ENCODE measurements at places on chromosomes 12 and 14.
A peak's percentile ranks its signal among the peaks of the same experiment; 100 is the strongest.

DNA sequence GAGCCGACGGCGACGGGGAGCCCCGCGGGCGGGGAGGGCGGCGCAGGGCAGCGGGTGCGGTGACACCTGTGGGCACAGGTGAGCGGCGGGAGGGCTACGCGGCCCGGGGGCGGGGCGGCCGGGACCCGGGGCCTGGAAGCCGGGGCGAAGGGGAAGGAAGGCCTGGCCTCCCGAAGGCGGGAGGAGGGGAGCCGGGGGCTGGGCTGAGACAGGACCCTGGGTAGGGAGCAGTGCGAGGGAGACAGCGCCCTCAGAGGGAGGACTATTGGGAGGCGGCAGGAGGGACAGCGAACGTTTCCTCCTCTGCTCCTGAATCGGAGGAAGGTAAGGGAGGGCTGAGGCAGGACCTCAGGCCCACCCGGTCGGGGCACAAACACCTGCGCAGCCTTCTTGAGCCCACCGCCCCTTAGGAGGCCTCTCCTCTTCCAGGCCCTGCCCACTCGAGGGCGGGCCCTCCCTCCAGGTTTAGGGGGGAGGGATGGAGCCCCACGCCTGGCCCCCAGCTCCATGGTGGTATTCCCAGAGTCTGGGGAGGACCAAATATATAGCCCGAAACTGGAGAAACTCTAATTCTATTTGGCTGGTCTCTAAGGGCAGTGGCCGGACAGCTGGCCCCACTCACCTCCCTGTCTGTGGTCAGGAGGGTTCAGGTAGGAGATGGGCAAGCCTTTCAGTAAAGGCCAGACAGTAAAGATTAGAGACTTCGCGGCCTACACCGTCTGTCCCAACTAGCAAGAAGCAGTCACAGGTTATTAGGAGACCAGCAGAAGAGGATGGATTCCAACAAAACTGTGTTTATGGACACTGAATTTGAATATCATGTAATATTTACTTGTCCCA lies 509 bp downstream of the PLEKHG6 start:
- DNase-seq = no peak

GRCh38 chr12:65407388-65408149 lies 129.1 kb downstream of the MSRB3 start:
- no peak for DNase-seq

DNA sequence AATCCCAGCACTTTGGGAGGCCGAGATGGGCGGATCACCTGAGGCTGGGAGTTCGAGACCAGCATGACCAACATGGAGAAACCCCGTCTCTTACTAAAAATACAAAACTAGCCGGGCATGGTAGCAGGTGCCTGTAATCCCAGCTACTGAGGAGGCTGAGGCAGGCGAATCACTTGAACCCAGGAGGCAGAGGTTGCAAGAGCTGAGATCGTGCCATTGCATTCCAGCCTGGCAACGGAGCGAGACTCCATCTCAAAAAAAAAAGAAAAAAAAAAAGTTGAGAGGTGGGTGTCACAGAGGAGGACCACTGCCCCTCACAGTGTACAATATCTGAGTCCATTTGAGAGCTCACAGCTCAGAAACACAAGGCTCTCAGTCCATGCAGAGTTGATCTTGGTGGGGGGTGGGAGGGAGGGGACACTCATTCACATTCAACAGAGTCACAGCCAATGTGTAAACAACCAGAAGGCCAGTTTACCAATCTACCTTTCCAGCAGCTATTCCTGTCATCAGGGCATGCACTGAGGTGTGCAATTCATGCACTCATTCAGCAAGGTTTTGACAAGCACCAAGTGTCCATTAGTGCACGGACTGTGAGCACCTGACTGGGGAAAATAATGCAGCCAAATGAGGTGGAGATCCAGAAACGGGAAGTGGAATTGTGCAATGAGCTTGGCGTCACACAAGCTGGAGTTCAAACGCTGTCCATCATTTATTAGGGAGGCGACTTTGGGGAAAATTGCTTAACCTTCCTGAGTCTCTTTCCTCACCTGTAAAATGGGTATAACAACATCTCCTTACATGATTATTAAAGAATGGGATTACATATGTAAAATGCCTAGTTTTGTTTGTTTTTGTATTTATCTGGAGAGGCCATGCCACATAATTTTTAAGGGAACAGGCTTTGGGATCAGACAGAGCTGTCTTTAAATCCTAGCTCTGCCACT lies 4.4 kb upstream of the EIF5 start:
- no peak for DNase-seq

DNA sequence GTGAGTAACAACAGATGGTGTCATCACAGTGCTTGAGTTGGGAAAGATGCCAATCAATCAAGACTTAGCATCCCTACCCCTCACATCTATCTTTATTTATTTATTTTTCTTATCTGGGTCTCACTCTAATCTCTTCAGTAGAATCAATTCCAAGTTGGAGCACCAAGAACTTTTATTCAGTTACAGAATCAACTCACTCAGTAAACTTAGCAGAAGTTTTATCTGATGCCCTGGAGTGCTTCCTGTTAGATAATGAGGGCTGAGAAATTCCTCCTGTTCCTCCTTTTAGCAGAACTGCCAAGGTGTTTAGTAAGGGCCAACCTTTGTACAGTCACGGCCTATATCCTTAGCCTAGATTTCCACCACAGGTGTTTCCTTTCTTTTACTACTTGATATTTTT lies 11.3 kb upstream of the SLC5A8 start:
- DNase-seq = no peak

- DNase-seq = no peak
Measured at GRCh38 chr12:64025174-64025958, 180.9 kb downstream of the SRGAP1 start.

GRCh38 chr12:27534765-27535161 lies 10.8 kb downstream of the PPFIBP1 start:
- no peak for DNase-seq

DNA sequence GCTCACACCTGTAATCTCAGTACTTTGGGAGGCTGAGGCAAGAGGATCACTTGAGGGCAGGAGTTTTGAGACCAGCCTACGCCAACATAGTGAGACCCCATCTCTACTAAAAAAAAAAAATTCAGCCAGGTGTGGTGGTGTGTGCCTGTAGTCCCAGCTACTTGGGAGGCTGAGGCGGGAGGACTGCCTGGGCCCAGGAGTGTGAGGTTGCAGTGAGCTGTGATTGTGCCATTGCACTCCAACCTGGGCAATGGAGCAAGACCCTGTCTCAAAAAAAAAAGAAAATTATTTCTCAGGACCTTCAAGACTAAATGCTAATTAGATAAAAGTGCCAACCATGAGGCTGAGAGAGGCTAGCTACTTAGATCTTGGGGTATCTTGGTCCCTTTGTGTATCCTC lies 23.5 kb downstream of the OTUB2 start:
- DNase-seq = no peak

- no peak for DNase-seq
Measured at GRCh38 chr12:70002097-70002911, 177.3 kb downstream of the MYRFL start.

DNA sequence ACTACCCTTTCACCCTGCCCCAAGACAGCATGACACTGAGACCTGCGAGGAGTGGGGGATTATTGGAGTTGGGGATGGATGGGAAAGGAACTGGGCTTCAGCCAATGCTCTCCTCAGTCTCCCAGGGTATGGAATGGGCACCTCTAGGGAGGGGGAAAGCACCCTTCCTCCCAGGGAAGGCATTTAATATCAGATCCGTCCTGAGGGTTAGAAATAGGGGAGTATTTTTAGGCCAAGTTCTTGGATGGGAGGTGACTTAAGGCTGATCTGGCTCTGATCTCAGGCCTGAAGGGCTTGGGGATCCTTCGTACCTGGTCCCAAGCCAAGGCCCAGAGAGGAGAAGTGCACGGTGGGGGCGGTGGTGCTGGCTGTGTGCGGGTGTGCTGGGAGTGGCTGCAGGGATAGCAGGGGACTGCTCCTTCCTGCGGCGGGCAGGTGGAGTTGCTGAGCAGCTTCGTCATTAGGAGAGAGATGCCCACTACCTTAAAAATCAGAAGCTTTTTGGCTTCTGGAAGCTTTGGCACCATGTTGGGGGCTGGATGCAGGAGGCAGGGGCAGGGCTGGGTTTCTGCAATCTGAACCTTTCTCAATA lies 7.0 kb upstream of the CEBPE start:
- DNase-seq = no peak

GRCh38 chr14:92959189-92959531 lies 36.2 kb downstream of the CHGA start:
- DNase-seq = no peak

DNA sequence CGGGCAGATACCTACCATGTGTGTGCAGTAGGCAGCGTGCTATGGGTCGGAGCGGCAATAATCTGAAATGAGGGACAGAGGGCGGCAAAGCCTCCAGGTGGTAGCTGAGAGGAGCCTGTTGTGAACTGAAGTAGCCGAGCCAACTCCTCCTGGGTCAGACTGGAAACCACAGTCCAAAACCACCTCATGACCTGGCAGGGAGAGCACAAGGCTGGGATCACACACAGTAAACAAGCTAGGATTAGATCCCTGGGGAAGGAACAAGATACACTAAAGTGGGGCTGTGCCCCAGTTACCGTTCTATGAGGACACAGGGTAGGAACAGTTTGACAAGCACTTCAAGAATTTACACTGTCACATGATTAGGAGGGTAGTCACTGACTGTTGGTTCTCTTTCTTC lies 49.0 kb downstream of the AREL1 start:
- DNase-seq = no peak

DNA sequence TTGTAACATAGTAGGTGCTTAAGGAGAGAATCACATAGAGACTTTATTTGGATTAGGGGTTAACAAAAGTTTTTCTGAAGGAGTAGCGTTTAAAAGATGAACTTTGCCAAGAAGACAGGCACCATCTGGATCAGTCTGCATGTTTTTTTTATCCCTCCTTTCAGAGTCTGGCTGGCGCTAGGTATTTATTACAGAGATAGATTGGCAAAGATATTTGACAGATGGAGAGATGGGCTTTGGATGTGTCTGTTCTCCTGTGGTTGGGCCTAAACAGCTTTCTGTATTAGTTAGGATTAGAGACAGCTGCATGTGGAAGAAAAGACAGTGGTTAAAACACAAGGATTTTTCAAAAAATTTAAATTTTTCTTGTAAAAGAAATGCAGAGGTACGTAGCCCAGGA lies 133.9 kb downstream of the C12orf75 start:
- no peak for DNase-seq

- DNase-seq = no peak
Measured at GRCh38 chr14:94974893-94975292, 182.4 kb downstream of the DICER1 start.

DNA sequence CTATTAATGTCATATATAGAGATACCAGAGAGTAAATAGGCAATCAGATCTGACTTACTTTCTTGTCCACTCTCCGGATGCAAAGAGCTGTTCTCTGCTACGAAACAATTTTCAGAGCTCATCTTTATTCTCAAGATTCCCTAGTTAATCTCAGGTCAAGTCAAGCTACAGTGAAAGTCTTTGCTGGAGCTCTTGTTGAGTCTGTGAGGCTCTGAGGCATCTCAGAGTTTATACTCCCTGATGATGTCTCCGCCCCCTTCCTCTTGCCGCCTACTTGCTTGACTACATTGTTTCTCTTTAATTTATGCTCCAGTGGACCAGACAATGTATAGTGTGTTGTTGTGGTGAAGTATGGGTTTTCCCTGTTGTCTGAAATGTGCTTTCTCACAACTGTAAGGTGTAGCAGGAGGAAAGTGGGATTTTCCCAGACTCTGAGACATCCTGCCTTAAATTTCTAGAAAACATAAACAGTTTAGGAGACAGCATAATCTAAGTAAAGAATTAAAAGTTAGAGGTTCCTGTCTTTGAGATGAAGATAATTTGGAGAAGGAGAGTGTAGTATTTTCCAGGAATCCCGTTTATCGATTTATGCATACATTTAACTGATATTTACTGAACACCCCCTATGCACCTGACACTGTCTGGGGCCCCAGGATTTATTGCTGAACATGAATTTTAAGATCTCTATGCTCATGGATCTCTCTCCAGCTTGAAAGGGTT lies at the start of gene CD69:
CD69 (minus strand) TSS at position 203 of the 720 bp plus-strand sequence; CDS start at position 122, 81 bp downstream.
- DNase-seq = peak; percentile 57

DNA sequence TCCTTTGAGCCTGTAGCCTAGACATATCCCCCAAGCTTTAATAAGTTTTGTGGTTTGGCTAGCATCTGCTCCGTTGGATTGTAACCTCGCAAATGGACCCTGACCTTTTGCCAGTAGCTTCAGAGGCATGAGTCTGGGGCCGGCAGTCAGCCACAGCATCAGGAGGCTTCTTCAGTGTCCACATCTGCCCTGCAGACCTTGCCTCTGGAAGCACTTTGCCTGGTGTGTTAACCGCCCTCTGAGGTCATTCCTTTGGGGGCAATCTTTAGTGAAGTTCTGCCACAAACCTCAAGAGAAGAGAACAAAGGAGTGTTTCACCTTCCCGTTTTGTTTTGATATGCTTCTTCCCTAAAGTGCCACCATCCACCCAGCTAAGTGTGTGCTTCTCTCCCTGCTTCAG lies 71.4 kb downstream of the GNS start:
- no peak for DNase-seq

GRCh38 chr12:98332642-98333041 lies 182.7 kb upstream of the TMPO start:
- no peak for DNase-seq

- DNase-seq = no peak
Measured at GRCh38 chr14:103746701-103747100, 31.1 kb downstream of the ZFYVE21 start.

DNA sequence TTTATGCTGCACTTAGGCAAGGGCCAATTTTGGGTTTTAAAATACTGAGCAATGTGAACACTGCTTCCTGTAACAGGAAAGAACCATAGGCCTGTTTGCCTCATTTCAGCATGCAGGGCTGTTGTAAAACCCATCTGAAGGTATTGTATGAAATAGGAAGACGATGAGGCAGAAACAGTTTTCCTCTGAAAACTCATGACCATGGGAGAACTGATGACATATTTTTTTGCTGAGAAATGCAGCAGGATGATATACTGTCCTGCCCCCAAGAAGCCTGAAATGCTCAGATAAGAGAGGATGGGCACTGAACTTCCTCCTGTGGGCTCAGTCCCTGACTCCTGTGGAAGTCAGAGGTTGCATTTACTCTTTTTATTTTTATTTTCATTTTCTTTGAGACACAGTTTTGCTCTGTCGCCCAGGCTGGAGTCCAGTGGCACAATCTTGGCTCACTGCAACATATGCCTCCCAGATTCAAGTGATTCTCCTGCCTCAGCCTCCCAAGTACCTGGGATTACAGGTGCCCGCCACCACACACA lies 17.4 kb downstream of the PYGL start:
- DNase-seq = no peak

- DNase-seq = no peak
Measured at GRCh38 chr12:95253386-95253785, 35.8 kb downstream of the VEZT start.

DNA sequence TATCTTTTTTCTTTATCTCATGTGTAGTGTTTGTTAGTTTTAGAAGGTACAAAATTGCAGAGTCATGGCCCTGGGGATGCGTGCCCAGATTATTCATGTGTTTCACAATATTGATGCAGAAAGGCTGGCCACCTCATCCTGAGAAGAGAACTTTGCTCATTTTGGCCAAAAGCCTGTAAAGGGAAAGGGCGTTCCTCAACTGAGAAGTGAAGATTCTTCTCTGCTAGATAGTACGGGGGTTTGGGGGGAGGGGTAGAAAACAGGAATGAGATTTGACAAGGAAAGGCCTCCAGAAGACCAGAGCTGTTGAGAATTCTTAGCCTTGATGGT lies 1.7 kb downstream of the MGST1 start:
- DNase-seq = no peak

GRCh38 chr14:70097576-70098249 lies 91.0 kb downstream of the SLC8A3 start:
- DNase-seq = no peak

- no peak for DNase-seq
Measured at GRCh38 chr14:34449819-34450541, 12.1 kb downstream of the SPTSSA start.

GRCh38 chr12:51076236-51076930 lies 7.0 kb downstream of the CSRNP2 start:
- DNase-seq = no peak

Measured in activated CD4-positive, CD25-positive, alpha-beta regulatory T cell treated with anti-CD3 and anti-CD28 coated beads, Interleukin-2, amount 50 U/mL, for 72 hours (primary cell).